Activated naive CD8-positive, alpha-beta T cell treated with anti-CD3 and anti-CD28 coated beads, Interleukin-2, amount 10 ng/mL, durations not matched to agents 7 days and 5 days (primary cell): ENCODE measurements at places on chromosomes 1 and 21. TPM values are rescaled to one million over a fixed set of nuclear protein-coding genes. Genes with fewer than 3 reads are reported as not detected.

DNA sequence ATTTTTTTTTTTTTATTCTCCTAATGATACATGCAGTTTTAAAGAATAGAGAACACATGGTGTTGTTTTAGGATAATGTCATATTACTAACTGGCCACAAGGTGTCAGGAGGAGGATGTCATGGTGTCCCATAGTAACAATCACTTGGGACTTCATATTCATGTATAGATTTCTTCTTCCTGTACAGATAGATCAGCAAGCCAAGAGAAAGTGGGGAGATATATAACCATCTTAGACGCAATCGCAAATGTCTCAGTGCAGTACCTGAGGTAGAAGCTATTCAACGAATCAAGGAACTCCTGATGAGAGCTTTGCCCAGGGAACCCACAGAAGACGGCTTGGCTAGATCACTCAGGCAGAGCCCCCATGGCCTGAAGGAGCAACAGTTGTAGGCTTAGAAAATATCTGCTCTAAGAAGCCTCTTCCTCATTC is 12.3 kb downstream of the OR2T11 start:
- DNase-seq, result no peak

DNA sequence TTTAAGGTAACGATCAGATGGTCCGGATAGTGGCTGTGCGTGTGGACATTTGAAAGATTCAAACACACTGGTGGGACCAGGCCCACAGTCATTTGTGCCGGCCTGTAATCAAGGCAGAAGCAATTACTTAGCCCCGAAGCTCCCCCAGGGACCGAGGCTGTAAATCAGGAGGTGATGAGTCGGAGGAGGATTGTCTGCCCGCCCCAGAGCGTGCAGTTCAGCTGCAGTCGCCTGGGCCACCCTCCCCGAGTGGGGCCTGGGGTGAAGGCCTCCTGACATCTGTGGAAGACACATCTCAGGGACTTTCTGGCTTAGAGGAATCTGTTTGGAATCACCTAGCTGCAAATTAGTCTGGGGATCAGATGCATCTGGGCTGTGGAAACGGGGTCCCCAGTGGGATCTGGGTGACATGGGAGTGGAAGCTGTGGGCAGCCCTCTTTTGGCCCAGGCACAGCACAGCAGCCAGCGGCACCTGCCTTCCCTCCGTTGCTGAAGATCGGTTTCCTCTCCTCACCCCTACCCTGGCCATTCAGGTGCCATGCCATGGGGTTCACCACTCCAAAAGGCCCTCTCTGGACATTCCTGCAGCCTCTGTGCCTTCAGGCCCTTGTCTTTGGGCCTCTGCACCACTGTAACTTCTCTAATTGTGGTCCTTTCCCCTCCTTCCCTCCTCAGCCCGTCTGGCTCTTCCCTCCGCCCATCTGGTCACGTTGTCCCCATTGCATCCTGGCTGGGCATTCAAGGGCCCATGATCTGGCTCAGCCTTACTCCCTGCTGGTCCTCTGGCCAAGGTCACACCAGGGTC is 25.7 kb downstream of the LHX4 start:
- DNase-seq, result no peak

DNA sequence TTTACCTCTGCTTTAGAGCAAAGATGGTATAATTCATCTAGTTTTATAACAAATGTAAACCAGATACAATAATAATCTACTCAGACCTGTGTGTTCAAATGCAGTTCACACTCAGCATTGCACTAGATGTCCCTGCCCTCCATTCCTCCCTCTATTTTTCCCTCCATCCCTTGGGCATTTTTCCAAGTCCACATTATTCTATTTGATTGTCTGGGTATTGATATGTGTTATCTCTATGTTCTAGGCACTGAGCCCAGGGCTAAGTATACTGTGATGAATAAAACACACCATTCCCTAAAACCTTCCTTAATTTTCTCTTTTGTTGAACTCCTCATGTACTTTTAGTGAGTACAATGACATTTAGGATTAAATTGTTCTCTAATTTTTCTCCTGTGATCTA is 66.2 kb upstream of the HMCN1 start:
- DNase-seq, result no peak

DNA sequence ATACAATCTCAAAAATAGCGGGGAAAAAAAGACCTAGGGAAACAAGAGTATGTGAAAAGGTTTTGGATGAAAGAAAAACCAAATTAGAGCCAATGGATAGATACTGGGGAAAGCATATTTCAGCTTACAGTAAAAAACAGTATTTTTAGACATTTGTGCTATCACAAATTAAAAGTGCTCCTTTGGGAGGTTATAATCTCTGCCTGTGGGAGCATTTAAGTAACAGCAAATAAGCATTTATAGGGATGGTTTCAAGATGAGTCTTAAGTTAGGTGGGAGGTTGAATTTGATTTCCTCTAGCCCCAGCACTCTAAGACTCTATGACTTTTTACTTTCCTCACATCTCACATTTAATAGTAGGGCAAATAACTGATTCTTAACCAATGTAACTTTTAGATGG is 79.6 kb upstream of the SLFNL1 start:
- DNase-seq, result no peak

GRCh38 chr1:245788269-245788668 is 633.5 kb downstream of the KIF26B start:
- no peak for DNase-seq

GRCh38 chr1:81305997-81306452 is 494.7 kb upstream of the ADGRL2 start:
- DNase-seq, result no peak

DNA sequence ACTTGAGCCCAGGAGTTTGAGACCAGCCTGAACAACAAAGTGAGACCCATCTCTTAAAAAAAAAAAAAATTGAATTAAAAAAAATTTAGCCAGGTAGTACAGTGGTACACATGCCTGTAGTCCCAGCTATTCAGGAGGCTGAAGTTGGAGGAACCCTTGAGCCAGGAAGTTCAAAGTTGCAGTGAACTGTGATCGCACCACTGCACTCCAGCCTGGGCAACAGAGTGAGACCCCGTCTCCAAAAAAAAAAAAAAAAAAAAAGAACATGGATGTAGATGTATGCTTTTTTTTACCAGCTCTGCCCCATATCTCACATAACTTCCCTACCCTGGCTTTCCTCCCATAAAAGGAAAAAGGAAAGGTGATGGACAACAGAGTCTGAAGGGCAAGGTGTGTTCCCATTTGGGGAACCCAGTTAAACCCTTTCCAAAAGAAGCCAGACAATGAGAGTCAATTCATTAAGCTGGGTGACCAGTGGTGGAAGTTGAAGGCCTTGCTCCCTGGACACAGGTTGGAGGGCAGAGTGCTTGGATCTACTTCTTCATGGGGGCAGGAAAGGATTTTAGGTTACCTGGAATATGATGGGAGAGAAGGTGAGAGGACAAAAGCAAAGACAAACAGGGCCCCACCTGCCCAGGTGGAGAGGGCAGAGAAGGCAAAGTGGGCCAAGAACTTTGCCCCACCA is 2.9 kb downstream of the KRTCAP2 start:
- no peak for DNase-seq

DNA sequence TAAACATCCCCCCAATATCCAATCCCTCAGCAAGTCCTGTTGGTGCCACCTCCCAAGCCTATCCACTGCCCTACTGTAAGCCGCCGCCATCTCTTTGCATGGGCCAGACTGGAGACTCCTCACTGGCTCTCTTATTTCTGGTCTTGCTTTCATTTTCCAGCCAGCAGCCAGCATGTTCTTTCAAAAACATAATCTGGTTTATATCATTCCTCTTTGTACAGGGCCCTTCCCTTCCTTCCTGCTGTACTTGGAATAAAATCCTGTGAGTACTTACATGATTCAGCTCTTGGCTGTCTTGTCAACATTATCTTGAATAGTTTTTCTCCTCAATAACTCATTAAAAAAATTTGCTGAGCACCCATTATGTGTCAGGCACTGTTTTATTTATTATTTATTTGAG is 28.2 kb downstream of the TLR5 start:
- DNase-seq, result no peak

- DNase-seq, result no peak
These were observed 206.6 kb downstream of the DSCAM start for GRCh38 chr21:40640266-40640789.

- DNase-seq, result no peak
These were observed 18.9 kb upstream of the SCAF4 start for GRCh38 chr21:31750843-31751242.

- no peak for DNase-seq
These were observed 16.1 kb upstream of the PSMD4 start for GRCh38 chr1:151238467-151238739.

DNA sequence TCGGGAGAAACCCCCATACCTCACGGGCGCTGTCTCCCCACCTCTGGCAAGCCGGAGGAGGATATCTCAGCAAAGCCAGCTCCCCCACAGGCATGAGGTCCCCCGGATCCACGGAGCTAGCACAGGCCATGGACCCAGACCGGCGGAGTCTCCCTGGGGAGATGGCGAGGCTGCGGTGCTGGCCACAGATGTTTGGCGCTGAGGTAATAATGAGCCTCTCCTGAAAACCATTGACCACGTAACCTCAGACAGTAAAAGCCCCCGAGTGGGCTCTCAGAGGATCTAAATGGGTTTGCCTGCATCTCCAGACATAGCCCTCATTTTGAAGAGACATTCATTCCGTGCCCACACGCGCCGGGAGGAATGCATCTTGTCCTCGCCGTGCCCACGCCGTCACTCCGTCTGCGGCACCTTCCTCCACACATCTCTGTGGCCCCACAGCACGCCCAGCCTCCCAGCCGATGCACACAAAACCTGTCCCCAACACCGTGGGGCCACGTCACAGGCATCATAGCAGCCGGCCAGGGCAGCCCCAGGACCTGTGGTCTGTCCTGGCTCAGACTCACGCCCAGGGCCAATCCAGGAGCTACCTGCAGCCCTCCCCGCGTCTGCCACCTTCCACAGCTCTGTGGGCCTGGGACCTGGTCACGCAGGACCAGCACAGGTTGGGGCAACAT is 150.9 kb downstream of the PRDM16 start:
- DNase-seq, result no peak

DNA sequence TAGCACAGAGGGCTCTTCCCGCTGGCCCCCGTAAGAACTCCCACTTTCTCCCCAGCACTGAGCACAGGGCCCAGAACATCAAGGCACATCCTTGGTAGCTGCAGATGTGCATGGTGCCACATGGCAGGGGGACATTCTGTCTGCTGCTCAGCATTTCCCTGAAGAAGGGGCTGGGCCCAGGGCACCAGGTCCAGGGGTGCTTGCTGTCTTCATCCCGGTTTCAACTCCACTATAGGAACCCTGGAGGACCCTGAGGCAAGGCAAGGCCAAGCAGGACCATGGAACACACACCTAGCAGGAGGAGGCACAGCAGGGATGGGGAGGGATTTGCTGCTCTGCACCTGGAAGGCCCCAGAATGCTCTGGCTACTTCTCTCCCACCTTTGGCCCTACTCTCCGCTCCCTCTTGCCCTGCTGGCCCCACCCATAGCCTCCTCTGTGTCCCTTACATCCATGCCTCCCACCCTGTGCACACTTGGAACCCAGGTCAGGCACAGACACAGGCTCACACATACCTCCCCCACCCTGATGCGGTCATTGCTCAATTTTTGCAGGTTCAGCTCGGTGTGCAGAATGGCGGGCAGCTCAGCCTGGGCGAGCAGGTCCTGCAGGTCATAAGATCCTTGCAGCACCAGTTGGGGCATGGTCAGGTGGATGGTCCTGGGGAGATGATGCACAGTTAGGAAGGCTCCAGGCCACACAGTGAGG is 10.1 kb downstream of the AGT start:
- no peak for DNase-seq

- DNase-seq, result no peak
These were observed 3.7 kb downstream of the BACH1 start for GRCh38 chr21:29302359-29302875.

DNA sequence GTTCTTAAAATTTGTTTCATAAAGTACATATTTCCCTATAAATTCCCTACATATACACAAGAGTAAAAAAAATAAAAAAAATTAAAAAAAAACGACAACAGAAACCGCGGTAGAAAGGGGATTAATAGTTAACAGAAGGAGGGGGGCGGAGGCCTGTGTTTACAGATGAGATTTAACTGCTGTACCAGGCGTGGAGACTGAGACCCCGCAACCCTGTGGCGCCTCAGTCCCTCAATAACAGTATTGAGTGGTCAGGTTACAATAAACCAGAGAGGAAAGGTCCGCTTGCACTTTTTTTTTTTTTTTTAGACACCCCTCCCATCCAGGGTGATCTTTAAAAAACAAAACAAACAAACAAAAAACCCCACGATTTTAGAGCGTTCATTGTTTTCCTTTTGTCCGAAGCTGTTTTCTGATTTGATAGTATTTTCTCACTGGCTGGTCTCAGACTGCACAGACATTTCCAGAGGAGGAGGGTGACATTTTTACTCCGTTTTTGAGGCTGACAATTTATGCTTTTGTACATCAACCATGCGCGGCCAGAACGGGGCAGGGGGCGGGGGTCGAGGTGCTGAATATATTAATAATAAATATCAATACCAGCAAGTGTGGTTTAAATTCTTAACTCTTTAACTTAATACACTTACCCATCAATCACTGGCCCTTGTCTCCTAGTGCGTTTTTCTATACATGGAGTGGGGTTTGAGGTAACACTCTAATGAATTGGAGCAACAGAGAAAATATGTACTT is 1223.9 kb downstream of the BRINP3 start:
- DNase-seq, result no peak

KIF26B gene
- total RNA-seq, result 0.14 TPM

SERTAD4 gene
- total RNA-seq, result not detected

CD1D gene
- not detected for total RNA-seq

PIGK gene
- total RNA-seq, result 19.0 TPM

ILDR2 gene
- total RNA-seq, result 4.3 TPM

TAL1 gene
- not detected for total RNA-seq

COL16A1 gene
- total RNA-seq, result 0.14 TPM
